Stimulated activated CD8-positive, alpha-beta memory T cell treated with anti-CD3 and anti-CD28 coated beads, Interleukin-7, amount 100 ng/mL, for 24 hours (primary cell): ENCODE measurements at places on chromosomes 2 and 18.

DNA sequence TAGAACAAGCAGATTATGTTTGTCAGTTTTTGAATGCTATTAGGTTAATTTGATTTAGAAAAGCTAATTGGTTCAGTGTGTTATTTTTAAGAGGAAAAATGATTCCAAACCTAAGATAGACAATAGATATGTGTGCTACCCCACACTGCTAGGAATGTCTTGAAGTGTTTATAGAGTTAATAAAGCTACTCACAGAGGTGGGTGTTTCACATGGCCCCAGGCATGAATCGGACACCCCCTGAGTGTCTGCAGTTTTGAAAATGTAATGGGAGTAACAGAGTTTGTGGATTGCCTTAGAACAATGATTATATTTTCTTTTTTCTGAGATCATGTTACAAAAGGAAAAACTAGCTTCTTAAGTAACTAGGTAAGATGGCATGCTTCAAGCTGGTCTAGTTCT, 348.3 kb downstream of the ADCYAP1 start:
- DNase-seq, result no peak

- DNase-seq, result no peak
Measured at GRCh38 chr18:63263444-63263843, 56.1 kb downstream of the BCL2 start.

DNA sequence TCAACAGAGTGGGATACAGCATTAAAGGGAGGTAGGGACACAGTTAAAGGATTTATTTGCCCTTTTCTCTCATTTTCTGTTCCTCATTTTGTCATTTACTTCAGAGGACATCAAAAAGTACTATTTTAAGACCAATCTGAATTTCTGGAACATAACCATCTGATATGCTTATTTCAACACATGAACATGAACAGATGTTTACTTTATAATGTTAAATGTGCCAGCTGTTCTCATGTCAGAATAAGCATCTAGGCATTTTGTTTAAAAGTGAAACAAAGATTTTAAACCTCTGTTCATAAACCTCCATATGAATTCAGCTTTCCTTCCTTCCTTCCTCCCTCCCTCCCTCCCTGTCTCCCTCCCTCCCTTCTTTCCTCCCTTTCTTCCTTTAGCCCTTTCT, 677.7 kb downstream of the CNTNAP5 start:
- no peak for DNase-seq

- DNase-seq, result no peak
Measured at GRCh38 chr2:171726847-171727450, 39.7 kb downstream of the DYNC1I2 start.

GRCh38 chr2:132595693-132596092, 74.3 kb downstream of the LYPD1 start:
- no peak for DNase-seq

- no peak for DNase-seq
Measured at GRCh38 chr18:75209951-75210258, 692 bp upstream of the TSHZ1 start.

DNA sequence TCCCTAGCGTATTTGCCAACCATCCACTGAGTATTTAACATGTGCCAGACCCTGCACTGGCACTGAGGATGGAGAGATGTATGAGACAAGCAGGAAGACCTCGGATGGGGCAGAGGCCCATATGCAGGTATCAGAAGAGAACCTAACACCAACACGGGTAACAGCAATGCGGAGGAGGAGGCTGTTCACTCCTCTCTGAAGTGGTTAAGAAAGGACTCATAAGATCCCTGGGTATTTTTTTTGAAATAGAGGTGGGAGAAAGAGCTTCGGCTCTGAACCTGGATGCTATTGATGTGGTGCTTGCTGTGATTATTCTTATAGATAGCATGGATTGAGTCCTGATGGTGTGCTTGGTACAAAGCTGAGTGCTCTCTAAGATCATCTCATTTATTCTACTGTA, 418.3 kb downstream of the LPIN1 start:
- DNase-seq, result no peak

DNA sequence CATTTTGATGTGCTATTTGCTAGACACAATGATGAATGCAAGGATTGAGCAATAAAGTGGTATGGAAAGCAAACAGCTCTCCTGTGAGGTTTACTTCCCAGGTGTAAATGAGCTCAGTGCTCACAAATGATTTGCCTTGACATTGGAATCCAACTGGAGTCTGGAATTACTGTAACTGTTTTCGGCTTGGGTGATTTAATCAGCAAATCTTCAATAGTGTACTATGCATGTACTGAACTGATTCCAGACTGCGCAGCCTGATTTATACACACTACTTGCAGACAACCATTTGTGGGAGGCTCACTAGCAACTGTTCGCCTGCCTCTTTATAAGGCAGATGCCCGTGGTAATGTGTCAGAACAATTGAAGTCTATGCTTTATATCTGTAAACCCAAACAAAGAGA, 27.9 kb upstream of the SOX11 start:
- no peak for DNase-seq

- DNase-seq, result no peak
Measured at GRCh38 chr2:206799083-206799482, 33.7 kb downstream of the FASTKD2 start.

DNA sequence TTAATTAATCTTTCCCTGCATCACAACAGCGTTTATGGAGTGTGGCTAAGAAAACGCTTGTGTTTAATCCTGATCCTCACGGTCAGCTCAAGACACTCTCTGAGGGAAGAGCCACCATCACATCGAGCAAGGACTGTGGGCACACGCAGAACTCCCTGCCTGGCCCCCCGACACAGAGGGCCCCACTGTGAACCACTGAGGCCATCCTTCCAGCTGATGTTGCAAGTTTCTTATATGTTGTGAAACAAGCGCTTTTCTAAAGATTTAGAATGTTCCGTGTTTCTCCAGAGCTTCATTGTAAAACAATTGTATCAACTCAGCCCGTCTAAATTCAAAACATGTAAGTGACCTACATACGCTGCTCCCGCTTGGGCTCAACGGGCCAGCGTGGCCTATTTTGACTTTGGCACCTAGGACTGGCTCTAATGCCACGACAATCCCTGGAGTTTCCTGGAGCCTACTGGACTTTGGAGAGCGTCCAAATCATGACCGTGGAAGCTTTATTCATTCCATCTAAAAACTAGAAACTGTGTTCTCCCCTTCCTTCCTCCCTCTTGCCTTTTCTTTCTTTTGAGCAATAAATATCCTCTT, 34.9 kb downstream of the SERPINE2 start:
- no peak for DNase-seq

GRCh38 chr18:60936101-60936500, 397.1 kb upstream of the CDH20 start:
- DNase-seq, result no peak

DNA sequence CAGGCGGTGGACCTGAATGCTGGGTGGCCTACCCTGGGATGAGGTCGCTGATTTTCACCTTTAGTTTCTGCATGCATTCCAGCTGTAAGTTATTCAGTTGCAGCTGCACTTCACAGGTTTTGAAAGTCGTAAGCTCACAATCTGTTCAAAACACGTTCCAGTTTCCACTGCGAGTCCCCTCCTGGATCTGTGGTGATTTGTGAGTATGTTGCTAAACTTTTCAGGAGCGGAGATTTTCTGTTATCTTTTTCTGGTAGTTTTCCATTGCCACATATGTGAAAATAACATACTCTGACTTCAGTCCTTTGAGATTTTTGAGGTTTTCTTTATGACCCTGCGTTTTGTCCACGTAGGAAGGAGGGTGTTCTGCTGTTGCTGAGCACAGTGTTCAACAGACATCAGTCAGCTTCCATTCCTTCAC, 102.1 kb downstream of the SNTG2 start:
- DNase-seq, result no peak

GRCh38 chr2:216621292-216621691, 11.9 kb upstream of the IGFBP2 start:
- DNase-seq, result no peak

GRCh38 chr2:241309684-241310117, 5.8 kb downstream of the HDLBP start:
- peak; percentile 27 for DNase-seq

DNA sequence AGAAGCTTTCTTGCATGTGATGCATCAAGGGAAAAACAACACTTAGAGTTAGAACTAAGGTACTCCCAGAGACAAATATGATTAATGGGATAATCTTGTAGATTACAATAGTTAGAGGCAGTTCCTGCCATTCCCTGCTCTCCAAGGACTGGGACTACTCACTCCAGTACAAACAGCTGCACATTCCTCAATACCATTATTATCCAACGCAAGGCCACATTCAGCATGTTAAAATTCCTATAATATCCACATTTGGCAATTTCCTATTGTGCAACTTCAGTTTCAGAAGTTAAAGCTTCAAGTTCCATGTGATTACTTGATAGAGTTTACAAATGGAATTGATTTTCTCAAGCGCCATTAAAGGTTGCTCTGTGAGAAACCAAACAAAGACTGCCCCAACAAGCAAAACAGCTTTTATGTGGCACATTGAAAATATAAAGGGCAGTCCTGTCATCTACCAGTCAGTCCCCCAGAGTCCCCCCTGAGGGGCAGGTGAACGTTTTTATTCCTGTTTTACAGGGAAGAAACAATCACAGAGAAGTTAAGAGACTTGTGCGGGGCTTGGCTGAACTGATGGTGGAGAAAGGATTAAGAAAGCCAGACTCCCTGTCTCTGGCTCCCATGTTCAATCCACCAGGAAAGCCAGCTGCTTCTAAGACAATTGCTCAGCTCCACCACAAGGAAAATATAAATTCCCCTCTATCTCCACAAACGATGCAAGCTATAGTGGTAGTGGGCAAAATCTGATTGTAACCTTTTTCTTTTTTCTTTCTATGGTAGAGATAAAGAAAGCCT, 72.6 kb downstream of the TXNL1 start:
- no peak for DNase-seq

GRCh38 chr2:128664499-128664971, 345.9 kb upstream of the HS6ST1 start:
- DNase-seq, result no peak

- DNase-seq, result no peak
Measured at GRCh38 chr2:170714381-170715061, 616 bp upstream of the SP5 start.

DNA sequence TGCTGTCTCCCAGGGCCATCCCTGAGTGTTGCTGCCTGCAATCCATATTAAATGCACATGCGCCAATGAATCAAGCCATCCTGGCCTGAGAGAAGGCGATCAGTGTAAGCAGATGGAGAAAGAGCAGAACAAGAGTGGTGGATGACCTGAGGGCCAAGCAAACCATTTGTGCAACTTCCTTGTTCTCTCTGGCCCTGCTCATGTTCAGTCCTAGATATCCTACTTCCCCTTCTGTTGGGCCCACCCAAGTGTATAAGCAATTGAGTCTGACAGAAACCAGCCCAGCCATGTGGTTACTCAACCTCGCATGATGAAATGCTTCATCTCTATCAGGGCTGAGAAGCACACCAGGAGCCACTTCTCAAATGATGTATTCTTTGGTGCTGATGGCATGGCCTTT, 383.1 kb upstream of the ID2 start:
- DNase-seq, result no peak

DNA sequence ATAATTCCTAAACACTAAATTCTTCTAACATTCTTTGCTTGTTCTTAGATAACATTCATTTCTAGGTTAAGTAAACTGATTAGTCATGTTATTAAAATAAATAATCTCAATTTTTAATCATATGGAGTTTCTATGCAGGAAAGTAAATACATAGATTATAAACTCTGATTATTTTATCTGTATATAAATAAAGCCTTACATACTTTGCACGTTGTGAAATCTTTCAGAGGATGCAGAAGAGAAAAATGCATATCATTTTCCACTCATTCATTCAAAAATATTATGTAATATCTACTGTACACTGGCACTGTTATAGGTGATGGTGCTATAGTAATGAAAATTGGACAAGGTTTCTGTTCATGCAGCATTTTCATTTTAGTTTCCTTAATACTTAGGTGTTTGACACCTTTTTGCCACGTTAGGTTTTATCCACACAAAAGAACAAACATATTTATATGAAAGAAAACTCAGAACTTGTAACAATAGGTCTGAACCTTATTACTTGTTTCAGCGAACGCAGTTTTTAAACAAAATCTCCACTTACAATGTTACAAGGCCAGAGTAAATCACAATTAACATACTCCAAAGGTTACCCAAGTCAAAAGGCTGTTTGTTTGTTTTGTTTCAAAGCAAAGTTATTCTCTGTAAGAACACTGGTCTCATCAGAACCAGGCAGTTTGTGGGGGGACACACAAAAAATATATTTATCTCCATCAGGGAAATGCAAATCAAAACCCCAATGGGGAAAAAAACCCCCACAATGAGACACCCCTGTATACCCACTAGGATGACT, 27.4 kb downstream of the ADAM17 start:
- DNase-seq, result no peak

GRCh38 chr2:161571051-161571429, 53.2 kb upstream of the SLC4A10 start:
- DNase-seq, result no peak

GRCh38 chr18:62647179-62647578, 68.2 kb upstream of the PHLPP1 start:
- DNase-seq, result no peak

DNA sequence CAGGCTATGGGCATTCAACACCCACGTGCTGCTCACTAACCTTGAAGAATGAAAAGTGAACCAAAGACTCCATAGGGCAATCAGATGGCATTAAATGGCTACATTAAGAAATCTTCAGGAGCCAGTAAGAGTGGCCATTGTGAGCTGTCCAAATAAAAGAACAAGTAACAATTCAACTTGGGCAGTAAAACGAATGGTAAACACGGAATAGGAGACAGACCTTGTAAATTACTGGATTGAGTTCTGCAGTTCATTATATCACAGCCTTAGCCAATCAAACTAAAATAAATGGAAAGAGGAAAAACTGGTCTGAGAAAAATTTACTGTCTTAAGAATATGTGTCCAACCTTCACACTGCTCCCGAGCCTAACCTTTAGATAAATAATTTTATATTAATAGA, 306.5 kb upstream of the ZNF521 start:
- no peak for DNase-seq

DNA sequence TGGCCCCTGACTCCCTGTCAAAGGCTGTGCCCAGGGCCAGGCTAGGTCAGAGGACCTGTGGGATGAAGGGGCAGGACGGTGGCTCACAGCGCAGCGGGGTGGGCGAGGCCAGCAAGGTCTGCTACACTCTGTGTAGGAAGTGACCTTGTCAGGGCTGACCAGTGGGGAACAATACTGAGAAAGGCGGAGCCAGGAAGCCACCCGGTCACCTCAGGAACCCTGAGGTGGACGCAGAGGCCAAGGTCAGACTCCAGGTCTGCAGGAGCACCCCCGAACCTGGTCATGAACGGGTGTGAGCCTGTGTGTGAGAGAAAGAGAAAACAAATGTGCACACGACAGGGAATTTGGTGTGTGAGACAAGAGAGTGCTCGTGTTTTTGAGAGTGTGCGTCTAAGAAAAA, 72.3 kb downstream of the SMAD7 start:
- no peak for DNase-seq

- DNase-seq, result no peak
Measured at GRCh38 chr2:219509780-219510511, 4.3 kb upstream of the ASIC4 start.

- no peak for DNase-seq
Measured at GRCh38 chr2:61044636-61045035, 21.0 kb upstream of the SANBR start.

DNA sequence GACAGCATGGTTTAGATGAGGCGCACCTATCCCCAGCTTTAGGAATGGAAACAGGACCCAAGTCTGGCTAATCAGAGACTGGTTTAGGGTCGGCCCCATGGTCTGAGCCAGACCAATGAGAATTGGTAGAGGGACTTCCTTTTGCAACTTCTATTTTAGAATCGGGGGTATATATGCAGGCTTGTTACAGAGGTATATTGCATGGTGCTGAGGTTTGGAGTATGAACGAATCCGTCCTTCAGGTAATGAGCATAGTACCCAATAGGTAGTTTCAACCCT, 1.5 kb upstream of the BOLA3 start:
- DNase-seq, result no peak
